ENCODE measurements at places on chromosomes 5 and 9.

- DNase-seq: no peak
Measured at GRCh38 chr5:40521925-40522324, 157.8 kb upstream of the PTGER4 start.

- DNase-seq: no peak
Measured at GRCh38 chr5:69416180-69416579, 1.3 kb downstream of the MARVELD2 start.

GRCh38 chr9:95100071-95100627 lies 217.4 kb downstream of the FANCC start:
- DNase-seq: peak; percentile 43

DNA sequence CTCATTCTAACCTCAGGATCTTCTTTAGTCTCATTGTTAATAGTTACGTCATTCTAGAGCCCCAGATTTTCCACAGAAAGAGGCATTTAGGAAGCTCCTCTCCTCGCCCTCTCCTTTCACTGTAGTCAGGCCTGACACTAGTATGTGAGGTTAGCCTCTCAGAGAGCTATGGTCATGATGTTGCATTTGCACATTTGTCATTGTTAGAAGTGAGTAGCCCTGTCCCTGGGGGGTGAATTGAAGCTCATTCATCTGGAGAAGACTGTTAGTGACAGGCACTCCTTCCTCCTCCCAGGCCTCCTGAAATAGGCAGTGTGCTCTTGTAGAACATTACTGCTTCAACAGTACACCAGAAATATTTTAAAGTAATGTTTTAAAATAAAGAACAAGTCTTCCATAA lies 26.6 kb upstream of the LRRTM2 start:
- DNase-seq: no peak

- DNase-seq: peak; percentile 87
Measured at GRCh38 chr9:104868687-104869404, 59.1 kb downstream of the ABCA1 start.

DNA sequence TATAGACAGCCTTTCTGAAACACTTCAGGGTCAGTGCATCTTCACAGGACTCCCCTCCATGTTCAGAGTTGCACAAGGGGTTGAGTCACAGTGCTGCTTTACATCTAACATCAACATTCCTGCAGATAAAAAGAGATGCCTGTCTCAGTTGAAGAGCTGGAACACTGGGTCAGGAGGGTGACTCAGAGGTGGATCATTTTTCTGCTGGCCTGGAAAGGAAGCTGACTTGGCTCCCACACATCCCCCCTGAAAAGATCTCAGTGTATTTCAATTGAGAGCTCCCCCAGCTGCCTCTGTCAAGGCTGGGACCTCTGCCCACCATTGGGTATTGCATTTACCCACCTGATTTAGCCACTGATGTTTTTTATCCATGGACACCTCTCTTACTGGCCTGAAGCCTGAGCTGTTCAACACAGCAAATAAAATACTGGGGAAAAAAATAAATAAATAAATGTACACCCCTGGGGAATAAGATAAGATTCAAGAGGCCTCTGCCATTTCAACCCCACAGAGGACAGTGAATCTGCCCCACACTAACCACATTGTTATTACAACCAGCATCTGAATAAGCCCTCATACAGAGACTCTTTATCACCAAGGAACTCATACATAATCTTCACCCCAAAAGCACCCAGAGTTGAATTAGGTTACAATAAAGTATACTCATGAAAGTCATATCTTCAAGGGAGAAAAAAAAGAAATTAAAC lies 716.4 kb downstream of the SEMA5A start:
- peak; percentile 88 for DNase-seq

DNA sequence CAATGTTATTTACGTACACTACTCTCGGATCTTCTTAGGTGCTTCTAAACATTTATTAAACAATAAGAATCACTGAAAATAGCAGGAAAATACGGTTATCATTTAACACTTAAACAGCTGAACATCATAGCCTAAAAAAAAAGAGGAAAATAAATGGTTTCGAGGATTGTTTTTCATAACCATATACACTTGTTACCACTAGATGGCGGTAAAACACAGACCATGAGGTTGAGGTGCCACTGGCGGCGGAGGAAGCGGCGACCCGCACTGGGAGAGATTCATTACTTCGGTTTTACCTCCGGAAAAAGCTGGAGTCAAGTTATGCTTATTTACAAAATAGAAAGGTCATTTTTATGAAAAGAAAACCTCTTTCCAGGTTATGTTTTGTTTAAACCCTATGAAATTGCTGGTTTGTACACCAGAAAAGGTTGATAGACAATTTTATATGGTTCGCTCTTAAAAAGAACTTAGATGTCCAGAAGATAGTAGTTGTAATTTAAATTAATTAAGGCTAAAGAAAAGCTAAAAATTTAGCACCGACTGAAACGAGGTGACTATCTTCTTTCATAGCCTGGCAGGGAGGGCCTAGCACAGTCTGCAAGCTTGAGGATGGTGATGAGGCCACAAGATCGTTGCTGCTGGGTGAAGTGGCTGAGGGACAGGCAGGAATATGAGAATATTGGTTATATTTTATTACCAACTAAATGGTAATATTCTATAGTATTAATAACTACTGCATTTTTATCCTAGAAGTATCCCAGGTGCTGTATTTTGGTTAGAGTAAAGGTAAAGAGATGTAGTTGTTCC lies 605.7 kb downstream of the RAB3C start:
- peak; percentile 79 for DNase-seq

DNA sequence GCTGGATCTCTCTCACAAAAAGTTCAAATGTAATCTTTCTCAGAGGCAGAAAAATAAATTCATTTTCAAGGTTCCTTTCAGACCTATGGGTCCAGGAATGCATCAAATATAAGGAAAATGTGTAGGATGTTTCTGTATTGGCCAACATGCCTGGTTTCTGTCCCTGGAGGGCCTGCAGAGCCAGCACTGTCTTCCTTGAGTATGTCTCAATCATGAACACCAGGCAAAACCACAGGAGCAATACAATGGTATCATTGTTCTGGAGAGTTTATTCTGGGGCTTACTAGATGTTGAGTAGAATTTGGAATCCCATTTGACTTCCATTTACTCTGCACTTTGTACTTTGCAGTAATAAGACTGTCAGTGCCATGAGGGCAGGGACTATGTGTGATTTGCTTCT lies 23.5 kb downstream of the INSYN2B start:
- DNase-seq: peak; percentile 32

DNA sequence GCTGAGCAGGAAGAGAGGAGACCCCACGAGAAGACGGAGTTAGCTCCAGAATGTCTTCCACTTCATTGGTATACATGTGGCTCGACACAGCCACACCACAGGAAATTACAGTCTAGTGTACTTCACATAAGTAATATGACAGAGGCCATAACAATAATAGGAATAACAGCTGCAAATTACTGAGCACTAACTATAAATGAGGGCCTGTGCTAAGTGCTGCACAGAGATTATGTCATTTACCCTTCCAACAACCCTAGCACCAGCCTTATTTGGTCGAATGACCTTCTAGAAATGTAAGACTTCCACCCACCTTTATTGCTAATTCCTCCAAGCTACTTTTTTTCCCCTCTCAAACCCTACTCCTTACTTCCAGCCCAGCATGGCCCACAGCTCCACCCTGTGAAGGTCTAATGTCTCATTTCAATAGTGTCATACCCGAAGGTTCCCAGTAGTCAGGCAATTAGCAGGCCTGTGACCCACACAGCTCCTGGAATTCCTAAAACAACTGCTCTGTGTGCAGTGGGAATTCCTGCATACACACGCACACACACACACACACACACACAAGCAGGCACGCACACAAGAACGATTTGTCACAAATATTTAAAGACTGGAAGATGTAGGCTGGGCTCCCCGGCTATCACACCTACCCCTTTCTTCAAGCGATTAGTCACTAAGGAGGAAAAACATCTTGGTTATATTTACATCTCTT lies 134.5 kb downstream of the FRMD3 start:
- peak; percentile 20 for DNase-seq

DNA sequence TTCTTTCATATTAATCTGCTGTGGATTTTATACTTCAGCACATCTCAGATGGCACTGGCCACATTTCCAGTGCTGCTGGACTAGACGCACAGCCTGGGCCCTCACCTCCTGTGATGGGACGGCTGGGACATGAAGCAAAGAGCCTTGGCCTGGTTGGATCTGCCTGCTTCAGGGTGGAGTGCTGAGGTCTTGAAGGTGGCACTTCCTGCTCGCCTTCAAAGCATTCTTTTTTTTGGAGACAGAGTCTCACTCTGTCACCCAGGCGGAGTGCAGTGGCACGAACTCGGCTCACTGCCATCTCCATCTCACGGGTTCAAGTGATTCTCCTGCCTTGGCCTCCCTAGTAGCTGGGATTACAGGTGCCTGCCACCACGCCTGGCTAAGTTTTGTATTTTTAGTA lies 73.1 kb downstream of the RAPGEF1 start:
- no peak for DNase-seq

GRCh38 chr5:38557308-38557710 lies 863 bp upstream of the LIFR start:
- no peak for DNase-seq

GRCh38 chr5:102700916-102701315 lies 54.2 kb upstream of the PAM start:
- DNase-seq: no peak

DNA sequence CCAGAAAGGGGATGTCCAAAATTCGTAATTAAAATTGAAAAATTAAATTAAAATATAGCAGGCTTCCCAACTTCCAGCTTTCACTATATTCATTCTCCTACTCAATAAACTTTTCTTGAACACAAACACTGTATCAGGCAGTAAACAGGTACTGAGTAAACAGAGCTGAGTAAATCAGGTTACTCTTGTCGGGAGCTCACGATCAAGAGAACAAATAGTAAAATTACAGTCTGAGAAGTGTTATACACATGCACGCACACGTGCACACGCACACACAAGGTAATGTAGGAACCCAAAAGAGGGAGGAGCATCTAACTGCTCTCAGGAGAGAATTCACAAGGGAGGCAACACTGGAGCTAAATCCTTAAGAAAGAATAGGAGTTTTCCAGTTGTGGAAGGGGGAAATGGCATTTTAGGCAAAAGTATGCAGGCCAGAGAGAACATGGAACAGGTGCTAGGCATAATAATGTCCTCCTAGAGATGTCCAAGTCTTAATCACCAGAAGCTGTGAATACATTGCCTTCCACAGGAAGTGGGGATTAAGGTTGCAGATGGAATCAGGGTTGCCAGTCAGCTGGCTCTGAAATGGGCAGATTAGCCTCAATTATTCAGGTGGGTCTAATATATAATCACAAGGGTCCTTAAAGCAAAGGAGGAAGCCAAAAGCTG lies 598.8 kb upstream of the BRINP1 start:
- no peak for DNase-seq

DNA sequence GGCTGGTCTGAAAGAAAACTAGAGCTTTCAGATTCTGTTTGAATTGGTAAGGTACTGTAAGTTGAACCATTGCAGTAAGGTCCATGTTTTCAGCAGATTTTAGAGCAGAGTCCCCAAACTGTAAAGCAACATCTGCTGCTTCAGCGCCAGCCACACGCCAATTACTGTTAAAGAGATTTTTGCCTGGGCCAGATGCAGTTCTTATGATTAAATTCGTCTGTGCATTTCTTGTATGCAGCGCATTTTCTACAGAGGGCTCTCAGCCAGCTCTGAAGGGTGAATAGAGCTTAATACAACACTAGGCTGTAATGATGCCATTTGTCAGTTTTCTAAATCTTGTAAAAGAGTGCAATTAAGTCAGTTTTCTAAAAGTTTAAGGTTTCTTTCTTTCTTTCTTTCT lies 246.3 kb downstream of the COX7C start:
- no peak for DNase-seq

- DNase-seq: no peak
Measured at GRCh38 chr5:76525956-76526355, 97.2 kb downstream of the F2RL2 start.

GRCh38 chr5:118894709-118895108 lies 93.6 kb downstream of the DTWD2 start:
- no peak for DNase-seq

DNA sequence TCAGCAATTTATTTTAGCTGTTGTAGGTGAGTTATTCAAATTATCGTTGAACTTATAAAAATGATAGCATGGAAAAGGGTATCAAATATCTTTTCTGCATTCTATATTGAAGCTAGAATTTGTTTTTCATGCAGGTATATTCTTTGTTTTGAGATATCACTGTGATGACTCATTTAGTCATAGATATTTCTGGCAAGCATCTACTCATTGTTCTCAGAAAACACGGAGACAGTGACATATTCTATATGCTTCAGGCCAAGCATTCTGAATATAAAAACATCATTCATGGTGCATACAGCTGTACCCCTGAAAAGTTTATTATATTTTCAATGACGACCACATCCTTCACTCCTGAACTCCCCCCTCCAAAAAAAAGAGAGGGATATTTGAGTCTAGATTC lies 150.3 kb upstream of the GRIA1 start:
- DNase-seq: no peak

GRCh38 chr5:61519728-61520277 lies 187.7 kb downstream of the ZSWIM6 start:
- DNase-seq: no peak

- no peak for DNase-seq
Measured at GRCh38 chr9:127917603-127918002, 762 bp upstream of the ST6GALNAC4 start.

- DNase-seq: no peak
Measured at GRCh38 chr5:178309271-178310013, 76.8 kb upstream of the PHYKPL start.

DNA sequence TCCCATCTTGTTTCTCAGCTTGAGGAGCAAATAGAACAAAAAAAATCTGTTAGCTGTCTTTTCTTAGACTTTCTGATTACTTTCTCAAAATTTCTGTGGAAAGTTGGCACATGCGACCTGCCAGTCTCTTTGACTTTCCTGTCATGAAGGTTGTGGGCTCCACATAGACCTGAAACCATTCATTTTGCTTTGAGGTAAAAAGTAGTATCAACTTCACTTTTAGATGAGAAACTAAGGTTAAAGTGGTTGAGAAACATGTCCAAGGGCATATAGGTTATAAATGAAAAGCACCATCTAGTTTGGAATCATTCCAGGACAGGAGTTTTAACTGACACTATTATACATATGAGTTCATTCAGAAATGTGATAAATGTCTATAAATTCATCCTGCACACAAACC lies 42.7 kb downstream of the ST8SIA4 start:
- no peak for DNase-seq

DNA sequence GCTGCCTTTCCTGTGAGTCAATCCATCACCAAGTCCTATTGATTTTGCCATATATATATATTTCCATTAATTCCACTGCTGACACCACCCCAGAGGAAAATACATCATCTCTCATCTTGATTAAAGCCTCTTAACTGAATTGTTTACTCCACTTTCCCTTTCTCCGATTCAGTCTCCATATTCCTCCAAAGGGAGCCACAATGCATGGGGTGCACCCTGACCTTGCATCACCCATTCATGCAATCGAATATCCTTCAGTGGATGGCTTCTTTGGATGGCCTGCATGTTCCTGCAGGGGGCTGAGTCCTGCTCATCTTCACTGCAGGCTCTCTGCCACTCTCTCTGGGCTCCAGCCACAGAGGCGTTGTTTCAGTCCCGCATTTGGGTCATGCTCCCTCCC lies 231.0 kb downstream of the SNX18 start:
- DNase-seq: no peak

- DNase-seq: no peak
Measured at GRCh38 chr9:80074439-80074838, 502.7 kb downstream of the TLE4 start.

GRCh38 chr5:177300236-177300880 lies 3.2 kb downstream of the RAB24 start:
- DNase-seq: peak; percentile 65

- DNase-seq: no peak
Measured at GRCh38 chr9:114287763-114288192, 35.1 kb upstream of the ORM1 start.

GRCh38 chr5:1788200-1788599 lies 11.4 kb downstream of the MRPL36 start:
- no peak for DNase-seq

GRCh38 chr5:148949841-148950470 lies 112.9 kb downstream of the SH3TC2 start:
- DNase-seq: no peak

All from AG20443 (cell line).